Tibial nerve (tissue), 4 donors: ENCODE measurements at places on chromosomes 6 and 20. TPM values are rescaled to one million over a fixed set of nuclear protein-coding genes. Genes with fewer than 3 reads are reported as not detected.

Gene ANGPT4
- total RNA-seq: 4.7 TPM

DNA sequence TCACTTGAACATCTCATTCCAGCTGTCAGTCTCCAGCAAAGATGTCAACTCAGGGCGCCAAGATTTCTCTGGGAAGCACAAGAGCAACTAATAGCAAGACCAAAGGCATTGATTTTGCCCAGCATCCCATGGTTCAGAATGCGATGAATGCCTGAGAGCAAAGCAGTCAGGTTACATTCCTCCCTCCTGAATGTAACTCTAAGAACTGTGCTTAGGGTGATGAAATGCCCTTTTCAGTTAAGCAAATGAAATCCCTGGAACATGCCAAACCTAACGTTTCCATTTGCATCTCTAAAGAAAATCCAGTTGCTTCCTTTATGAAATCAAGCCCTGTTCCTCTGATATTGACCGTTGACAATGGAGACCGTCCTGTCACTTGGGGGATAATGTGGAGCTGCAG, 224.0 kb upstream of the PLN start:
- no peak for DNase-seq

DNA sequence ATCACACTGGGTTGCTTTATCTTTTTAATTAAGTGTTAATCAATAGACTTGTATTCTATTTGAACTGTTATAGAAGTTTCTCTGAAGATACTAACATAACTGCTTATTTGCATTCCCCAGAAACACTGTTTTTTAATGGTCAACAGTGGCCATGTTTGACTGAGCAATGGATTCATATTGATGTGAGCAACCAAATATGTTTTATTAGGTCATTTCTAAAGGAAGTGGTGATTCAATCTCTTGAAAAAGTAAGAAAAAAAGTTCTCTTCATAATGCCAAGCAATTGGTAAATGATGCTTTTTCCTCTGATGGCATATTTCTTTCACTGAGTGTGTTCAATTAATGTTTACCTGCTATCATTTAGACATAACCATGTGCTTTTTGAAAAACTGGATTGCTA, 593.0 kb upstream of the CITED2 start:
- no peak for DNase-seq

DNA sequence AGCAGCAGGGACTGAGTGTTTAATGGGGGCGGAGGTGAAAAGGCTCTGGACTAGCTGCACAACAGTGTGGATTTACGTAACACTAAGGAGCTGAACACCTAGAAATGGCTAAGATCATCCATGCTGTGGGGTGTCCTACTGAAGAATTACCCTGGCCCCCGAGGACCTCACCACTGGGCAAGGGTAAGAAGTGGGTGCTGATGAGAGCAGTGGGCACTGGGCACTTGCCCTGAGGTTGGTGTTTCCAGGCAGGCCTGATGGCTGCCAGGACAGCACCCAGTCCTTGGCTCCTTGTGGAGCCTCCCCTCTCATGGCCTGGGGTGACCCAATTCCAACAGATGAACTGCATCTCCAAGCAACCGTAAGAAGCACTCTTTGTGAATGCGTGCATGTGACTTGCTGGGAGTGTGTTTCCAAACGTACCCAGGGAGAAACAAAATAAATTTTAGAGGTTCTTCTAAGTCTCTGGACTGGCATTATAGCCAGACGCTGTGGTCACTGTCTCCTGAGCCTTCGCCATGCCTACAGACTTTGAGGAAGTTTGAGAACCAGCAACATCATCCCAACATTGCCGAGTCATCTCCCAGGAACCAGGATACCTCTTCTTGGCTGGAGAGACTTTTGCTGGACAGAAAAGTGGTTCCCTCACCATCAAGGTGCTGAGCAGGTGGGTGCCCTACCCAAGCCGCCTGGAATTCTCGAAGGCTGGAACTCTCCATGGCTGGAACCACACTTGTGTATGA, 245.9 kb downstream of the ERMARD start:
- DNase-seq: no peak

GRCh38 chr6:140281767-140282166, 907.3 kb upstream of the CITED2 start:
- DNase-seq: no peak

DNA sequence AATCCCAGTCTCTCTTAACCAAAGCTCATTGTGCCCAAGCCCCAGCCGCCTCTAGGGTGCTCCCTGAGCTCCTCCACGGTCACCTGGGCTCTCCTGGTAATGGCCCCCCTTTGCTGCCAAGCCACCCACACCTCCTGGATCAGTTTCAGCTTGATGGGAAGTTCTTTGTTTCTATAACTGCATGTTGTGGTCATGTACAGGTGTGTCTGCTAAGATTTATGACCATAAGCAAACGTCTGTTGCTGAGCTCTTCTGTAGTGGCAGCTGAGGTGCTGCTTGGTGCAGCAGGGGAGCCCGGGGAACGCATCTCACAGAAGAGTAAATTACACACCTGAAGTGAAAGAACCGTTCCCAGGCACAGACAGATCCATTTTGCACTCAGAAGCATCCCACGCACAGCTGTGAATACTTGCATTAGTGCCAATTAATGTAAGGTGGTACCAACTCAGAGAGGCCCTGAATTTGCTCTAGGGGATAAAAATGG, 194.6 kb upstream of the ARID1B start:
- no peak for DNase-seq
